ENCODE measurements at places on chromosomes 6 and 20.

- DNase-seq, result no peak
Measured at GRCh38 chr20:19495905-19496703, 262.0 kb upstream of the RIN2 start.

DNA sequence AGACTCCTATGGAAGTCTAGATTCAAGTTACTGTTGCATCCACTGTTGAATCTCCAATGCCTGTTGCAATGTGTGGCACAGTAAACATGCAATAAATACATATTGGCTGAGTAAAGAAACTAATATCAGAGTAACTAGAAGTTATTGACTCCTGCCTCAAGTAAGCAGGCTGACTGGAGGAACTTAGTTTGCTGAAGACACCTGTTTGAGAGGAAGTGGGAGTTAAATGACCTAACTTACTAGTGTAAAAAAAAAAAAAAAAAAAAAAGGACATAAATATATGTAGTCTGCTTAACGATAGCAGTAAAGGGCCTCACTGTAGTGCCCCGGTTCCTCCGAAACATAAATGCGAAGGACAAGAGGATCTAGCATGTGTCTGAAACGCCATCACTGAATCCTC lies 249.8 kb upstream of the PRDM1 start:
- DNase-seq, result no peak

- no peak for DNase-seq
Measured at GRCh38 chr6:12339808-12340487, 49.8 kb downstream of the EDN1 start.

DNA sequence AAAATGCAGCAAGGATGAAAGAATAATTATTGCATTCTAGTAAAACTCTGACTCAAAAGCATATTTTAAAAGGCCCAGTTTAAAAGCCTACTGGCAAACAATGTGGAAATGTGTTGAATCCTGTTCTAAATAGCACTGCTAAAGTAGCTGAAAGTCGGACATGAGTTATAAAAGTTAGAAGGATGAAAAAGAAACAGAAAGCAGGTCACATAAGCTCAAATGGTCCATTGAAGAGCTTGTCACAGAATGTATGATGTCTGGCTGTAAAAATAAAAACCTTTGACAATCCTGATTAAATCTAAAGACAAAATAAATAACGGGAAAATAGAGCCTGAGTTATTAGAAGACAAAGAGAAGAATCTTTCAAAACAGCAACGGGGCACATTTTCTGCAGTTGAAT lies 218.6 kb upstream of the UFL1 start:
- DNase-seq, result no peak

DNA sequence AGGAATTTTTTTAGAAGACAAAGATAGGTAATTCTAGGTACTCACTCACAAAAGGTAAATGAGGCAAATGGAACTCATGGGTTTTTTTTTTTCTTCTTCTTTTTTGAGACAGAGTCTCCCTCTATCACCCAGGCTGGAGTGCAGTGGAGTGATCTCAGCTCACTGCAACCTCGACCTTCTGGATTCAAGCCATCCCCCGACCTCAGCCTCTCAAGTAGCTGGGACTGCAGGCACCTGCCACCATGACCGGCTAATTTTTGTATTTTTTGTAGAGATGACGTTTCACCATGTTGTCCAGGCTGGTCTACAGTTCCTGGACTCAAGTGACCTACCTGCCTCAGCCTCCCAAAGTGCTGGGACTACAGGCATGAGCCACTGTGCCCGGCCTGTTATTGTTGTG lies 126.1 kb downstream of the LRRC1 start:
- no peak for DNase-seq

All from CD4-positive, alpha-beta T cell treated with Interleukin-15 for 4 hours (primary cell).